ENCODE measurements at places on chromosomes 1 and 21.

GRCh38 chr1:97603776-97604175, 317.1 kb downstream of the DPYD start:
- DNase-seq: no peak

DNA sequence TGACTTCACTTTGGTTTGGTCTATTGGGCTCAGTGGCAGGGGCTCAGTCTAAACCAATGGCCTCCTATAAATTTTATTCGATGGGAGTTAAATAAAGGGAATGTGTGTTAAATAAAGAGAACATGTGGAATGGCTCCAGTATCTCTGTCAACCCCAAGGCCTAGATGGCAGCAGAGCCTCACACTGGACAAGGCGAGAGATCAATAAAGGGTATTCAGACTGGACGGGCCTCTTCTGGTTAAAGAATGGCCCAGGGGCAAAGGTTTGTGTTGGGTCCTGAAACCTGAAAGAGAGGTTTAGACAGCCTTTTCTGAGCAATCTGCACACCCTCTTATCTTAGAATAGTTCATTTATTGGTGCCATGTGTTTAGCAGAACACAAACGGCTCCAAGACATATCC, 34.7 kb downstream of the SH3BP5L start:
- DNase-seq: no peak

GRCh38 chr1:151847867-151848596, 5.5 kb downstream of the THEM5 start:
- DNase-seq: no peak

DNA sequence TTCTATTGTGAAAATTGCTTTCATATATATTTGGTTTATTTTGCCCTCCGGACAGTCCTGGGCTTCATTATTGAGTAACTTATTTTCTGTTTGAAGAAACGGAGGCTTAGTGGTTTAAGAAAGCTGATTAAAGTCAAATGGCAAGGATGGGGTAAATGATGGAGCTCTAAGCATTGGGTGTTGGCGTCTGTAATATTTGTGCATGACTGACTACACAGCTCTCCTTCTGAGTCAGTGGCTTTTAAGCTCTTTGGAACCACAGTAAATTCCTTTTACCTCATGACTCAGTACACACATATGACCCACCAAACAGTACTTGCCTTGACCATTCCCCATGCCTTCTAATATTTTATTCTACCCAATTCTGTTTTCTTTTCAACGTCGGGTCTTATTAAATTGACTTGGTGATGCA, 21.0 kb downstream of the B3GALT5 start:
- DNase-seq: no peak

DNA sequence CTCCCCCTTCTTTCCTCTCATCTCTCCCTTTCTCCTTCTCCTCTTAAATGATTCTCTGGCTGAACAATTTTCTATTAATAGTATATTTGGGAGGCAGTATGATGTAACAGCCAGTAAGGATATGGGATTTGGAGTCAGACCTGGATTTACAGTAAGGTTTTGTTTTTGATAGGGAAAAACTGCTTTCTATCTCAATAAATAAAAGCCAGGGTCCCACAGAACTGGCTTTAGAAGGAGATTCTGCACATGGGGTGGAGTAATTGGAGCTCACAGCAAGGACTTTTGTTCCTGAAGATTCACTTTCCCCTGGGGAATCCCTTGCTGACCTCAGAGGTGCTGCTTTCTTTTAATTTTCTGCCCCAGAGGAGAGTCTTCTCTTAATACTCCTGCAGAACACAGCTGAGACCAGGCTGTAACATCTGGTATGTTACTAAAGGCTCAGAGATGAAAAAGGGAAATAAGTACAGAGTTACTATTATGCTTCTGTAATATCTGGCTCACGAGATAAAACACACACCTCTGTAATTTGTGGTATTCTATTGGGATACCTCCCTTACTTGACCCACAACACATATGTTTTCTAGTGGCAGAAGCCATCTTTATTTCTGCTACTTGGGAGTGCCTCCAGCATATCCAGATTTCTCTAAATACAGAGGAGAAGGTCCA, 13.4 kb downstream of the EPB41 start:
- no peak for DNase-seq

DNA sequence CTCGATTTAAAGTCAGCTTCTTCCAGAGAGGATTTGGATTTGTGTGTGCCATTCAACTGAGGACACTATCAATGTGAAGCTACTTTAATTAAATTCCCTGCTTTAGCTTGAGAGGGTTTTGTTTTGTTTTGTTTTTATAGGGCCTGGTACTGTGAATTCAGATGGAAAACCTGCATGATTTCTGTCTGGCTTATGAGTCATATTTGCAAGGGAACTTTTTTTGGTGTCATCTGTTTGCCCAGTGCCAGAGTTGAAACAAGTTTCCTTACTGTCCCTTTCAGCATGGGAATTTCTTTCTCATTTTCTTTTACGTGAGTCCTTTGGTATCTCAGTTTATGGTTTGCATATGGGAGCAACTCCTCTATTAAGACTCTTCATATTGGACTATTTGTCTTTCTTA, 194.6 kb downstream of the GREM2 start:
- no peak for DNase-seq

GRCh38 chr1:40239626-40240025, 8.1 kb upstream of the TMCO2 start:
- no peak for DNase-seq

GRCh38 chr1:184504955-184505338, 118.1 kb downstream of the C1orf21 start:
- DNase-seq: no peak

DNA sequence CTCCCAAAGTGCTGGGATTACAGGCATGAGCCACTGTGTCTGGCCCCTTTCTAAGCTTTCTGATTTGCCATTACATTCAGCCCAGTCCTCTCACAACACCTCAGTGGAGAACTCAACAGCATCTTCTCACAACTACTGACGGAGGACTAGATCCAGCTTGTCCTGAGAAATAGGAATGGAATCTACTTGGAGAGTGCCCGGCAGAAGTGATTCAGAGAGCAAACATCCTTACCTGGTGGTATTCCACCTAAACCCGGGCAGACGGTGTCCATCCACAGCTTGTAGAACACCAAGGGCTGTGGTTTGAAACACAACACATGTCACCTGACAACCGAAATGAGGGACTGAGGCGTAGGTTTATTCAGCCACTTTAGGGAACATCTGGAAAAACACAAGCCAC, 28.8 kb upstream of the CCSAP start:
- DNase-seq: no peak

DNA sequence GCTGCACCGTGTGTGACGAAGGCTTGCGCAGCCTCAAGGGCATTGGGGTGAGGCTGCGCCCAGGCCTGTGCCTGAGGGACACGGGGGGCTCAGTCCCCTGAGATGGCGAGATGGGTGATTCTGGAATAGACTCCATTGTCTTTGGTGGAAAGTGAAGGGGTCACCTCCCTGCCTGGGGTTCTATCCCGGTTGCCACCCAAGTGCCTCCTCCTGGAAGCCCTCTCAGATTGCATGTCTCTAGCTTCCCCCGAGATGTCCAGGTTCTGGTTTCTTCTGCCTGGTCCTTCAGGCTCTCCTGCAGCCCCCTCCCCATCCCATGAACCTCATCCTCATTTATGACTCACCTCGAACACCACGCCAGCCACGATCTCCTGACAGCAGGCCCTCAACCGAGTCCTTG, 22.3 kb upstream of the MFN2 start:
- no peak for DNase-seq

- no peak for DNase-seq
Measured at GRCh38 chr1:102858695-102859094, 249.6 kb downstream of the COL11A1 start.

GRCh38 chr1:200971428-200971903, 52.0 kb downstream of the KIF21B start:
- DNase-seq: no peak

GRCh38 chr1:115790846-115791245, 22.3 kb upstream of the CASQ2 start:
- no peak for DNase-seq

- peak; percentile 45 for DNase-seq
Measured at GRCh38 chr1:93608187-93609109, 73.2 kb downstream of the BCAR3 start.

DNA sequence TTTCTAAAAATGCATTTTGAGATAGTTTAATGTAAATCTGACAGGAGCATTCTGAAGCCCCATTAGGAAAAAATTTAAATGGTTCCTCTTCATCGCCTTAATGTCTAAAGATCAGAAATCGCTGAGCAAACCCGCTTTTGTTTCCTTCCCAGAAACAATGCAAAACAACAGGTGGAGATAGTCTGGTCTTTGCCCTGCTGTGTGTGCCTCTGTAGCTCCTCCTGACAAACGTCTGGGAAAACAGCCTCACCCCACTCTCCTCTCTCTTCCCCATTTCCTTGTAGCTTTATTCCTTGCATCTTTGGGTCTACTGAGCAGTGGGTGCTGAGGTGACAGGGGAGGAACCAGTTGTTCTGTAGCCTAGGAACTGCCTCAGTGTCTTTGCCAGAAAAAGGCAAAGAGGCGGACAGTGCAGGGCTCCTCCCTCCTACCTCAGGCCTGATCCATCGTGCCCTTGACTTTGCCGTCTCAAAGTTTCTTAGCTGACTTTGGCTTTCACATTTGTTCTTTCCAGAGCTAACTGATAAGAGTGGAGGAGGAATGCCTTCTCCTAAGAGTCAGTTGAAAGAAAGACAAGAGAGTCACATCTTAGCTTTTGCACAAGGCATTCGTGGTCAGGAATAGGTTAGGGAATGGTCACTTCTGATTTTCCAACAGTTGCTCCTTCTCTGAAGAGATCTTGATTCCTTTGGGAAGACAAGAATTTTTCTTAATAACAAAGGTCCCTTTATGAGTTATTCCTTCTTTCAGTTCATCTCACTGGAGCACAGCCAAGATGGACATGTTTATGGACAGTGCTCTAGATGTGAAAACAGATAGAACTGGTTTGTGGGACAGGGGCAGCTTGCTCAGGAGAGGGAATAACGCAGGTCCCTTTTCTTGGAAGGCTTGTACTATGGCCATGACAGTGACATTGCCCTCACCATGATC, 24.9 kb downstream of the SYT11 start:
- DNase-seq: no peak

DNA sequence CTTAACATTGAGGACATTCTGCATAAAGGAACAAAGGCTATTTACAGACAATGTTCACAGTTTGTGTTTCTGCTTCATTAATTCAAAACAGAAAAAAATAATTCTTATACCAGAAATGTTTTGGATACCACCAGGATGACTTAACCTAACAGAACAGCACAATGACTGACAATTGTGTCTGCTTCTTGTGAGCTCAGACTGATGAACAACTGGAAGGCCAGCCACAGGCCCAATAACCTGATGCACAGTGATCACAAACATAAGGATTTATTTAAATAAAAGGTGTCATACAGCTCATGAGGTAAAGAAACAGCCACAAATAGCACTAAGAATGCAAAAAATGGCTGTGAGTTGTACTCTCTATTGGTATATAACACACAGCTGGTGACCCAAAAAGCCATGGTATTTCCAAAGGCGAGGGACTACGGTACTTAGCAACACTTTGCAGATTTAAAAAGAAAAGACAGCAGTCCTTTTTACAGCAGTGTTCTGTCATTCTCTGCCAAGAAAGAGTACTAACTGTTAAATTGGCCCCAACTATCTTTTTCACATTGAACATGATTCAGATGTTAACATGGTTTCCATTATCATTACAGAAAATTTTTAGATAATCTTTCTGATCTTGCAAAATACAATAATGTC, 32.1 kb upstream of the DDAH1 start:
- DNase-seq: no peak

DNA sequence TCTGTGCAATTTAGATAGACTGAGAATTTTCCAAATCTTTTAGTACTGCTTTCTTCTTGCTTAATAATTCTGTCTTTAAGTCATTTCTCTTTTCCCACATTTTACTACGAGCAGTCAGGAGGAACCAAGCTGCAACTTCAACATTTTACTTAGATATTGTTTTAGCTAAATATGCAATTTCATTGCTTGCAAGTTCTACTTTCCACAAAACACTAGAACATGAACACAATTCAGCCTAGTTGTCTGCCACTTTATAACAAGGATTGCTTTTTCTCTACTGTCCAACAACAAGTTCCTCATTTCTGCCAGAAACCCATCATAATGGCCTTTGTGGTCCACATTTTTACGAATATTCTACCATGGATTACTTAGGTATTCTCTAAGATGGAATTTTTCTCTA, 36.6 kb downstream of the SORT1 start:
- DNase-seq: no peak

- no peak for DNase-seq
Measured at GRCh38 chr1:7744882-7745281, 26.2 kb upstream of the VAMP3 start.

- peak; percentile 78 for DNase-seq
Measured at GRCh38 chr1:27102707-27103468, 52.0 kb downstream of the SLC9A1 start.

GRCh38 chr21:38498057-38498833, at the start of gene ERG:
Gene ERG (minus strand): TSS chr21:38498477. CDS start chr21:38498380, 97 bp downstream.
- DNase-seq: no peak

GRCh38 chr21:45417256-45417950, 12.4 kb downstream of the COL18A1 start:
- DNase-seq: no peak

- DNase-seq: no peak
Measured at GRCh38 chr1:90925928-90926869, 95.6 kb downstream of the ZNF644 start.

- DNase-seq: no peak
Measured at GRCh38 chr1:179318491-179318890, 24.9 kb downstream of the SOAT1 start.

- no peak for DNase-seq
Measured at GRCh38 chr1:18486195-18486594, 5.5 kb downstream of the KLHDC7A start.

DNA sequence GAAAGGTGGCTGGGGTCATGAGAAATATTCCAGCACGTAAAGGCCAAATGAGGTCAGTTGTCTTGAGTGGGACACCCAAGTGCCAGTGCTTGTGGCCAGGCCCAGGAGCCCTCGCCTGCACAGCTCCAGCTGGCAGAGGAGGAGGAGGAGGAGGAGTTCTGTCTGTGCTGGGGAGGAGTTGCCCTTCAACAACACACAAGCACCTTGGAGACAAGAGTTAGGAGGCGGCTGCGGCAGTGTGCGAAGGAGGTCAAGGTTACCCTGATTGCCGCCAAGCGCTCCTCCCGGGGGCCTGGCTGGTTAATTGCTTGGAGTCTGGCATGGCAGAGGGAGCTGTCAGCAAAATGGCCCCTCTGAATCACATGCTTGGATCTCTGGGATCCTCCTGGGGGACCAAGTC, 45.1 kb downstream of the GRIK3 start:
- DNase-seq: no peak

DNA sequence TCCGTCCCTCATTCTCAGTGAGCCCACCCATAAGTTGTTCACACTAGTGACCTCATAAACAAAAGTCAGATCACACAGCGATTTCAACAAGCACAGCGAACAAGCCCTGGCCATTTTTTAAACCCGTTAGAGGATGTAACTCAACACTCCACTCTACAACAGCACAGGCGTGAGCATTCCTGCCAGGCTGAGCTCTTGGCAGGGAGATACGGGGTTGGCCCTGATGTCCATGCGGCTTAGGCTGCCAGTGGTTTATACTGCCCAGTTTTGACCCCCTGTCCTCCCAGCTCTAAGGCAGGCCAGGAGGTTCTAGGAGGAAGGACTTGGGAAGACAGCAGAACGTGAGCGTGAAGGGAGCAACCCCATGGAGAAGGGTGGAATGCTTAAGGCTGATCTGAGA, 35.0 kb downstream of the PARP1 start:
- no peak for DNase-seq

GRCh38 chr1:2482588-2482987, 6.5 kb downstream of the PLCH2 start:
- no peak for DNase-seq

- no peak for DNase-seq
Measured at GRCh38 chr1:35585281-35585680, 12.2 kb downstream of the TFAP2E start.
